ENCODE measurements at places on chromosomes 11 and 22. TPM values are rescaled to one million over a fixed set of nuclear protein-coding genes. Genes with fewer than 3 reads are reported as not detected.

Gene MS4A6E
- polyA plus RNA-seq, result not detected

Gene LIF
- 7.0 TPM for polyA plus RNA-seq

Gene CXCR5
- polyA plus RNA-seq, result 0.31 TPM

Gene MYBPC3
- polyA plus RNA-seq, result 7.8 TPM

Gene PNPLA3
- not detected for polyA plus RNA-seq

Gene UEVLD
- polyA plus RNA-seq, result 15.5 TPM

Gene RIMBP3C
- polyA plus RNA-seq, result 0.11 TPM

Gene PLEKHA7
- polyA plus RNA-seq, result 0.05 TPM

Gene OR8D1
- polyA plus RNA-seq, result not detected

Gene SCGB1D2
- polyA plus RNA-seq, result not detected

Gene OR6T1
- not detected for polyA plus RNA-seq

Gene SPDYC
- not detected for polyA plus RNA-seq

Gene OOSP2
- not detected for polyA plus RNA-seq

Gene LINC01488
- not detected for polyA plus RNA-seq

Gene OR2D2
- polyA plus RNA-seq, result not detected

Gene RHOD
- not detected for polyA plus RNA-seq

Gene ART1
- not detected for polyA plus RNA-seq

Gene MPPED2
- 0.59 TPM for polyA plus RNA-seq

Gene OR6X1
- polyA plus RNA-seq, result not detected

Gene USP35
- 0.42 TPM for polyA plus RNA-seq

Gene PGA4
- polyA plus RNA-seq, result 1.5 TPM

Gene HEPN1
- polyA plus RNA-seq, result not detected

Gene DEUP1
- polyA plus RNA-seq, result not detected

Gene IFITM10
- polyA plus RNA-seq, result not detected
